Stimulated activated CD4-positive, alpha-beta T cell treated with anti-CD3 and anti-CD28 coated beads, Interleukin-1b, Interleukin-23, amount 100 ng/mL, for 1 hour (primary cell): ENCODE measurements at places on chromosomes 16 and 17.

DNA sequence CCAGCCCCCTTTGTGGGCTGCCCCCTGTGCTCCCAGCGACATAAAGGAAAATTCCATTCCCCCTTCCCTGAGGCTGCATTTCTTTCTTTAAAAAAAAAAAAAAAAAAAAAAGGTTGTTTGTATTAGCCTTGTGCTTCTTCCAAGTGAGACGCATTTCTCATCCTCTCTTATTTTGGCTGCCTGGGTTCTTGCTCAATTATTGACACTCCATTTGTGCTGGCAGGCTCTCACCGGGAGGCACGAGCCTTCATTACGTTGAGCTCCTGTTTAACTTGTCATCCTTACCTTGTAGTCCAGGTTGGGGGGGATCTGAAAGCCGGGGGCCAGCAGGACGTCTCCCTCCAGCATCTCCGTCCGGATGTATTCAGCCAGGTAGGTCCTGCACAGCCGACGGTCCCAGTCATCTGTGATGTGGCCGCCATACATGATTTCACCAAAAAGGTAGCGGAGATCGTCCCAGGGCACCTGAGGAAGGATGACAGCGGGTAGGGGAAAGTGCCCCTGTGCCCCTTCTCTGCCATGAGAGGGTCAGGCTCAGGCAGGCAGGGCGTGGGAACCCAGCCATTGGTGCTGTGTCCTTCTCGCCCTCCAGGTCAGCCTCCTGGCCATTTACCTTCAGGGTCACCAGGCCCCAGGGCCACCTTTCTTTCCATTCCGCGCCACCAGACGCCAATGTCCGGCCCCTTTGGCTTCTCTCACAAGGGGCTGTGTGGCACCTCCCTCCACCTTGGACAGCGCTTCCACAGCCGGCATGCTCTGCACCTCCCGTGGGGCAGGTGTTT is 50.6 kb downstream of the PGS1 start:
- no peak for DNase-seq

DNA sequence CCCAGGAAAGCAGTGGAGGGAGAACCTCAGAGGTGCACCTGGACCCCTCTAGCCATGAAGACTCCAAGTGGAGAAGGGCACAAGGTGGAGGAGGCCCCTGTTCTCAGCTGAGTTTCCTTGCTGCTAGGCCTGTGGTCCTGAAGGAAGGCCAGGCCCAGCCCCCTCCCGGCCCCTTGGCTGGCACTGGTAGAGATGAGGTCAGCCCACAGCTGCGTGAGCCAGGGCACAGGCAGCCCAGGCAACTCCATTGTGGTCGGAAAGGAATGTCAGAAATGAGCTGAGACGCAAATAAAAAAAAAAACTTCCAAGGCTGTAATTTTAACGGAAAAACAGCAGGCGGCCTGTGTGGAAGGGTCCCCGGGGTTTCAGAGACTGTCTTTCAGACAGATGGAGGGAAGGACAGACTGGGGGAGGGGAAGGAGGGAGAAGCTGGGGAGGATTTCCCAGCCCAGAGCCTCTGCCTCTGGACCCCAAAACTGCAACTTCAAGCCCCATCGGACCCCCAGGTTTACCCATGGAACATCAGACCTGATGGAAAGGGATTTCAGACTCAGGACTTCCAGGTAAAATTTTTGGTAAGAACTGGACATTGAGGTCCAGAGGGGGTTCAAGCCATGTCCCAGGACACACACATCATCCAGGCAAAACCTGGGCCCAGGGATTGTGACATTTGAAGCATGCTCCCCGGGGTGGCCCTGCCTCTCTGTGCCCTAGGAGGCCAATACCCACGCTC is 25.6 kb upstream of the MRPS23 start:
- DNase-seq: no peak

GRCh38 chr17:72110231-72110941 is 10.4 kb upstream of the SOX9 start:
- DNase-seq: no peak

DNA sequence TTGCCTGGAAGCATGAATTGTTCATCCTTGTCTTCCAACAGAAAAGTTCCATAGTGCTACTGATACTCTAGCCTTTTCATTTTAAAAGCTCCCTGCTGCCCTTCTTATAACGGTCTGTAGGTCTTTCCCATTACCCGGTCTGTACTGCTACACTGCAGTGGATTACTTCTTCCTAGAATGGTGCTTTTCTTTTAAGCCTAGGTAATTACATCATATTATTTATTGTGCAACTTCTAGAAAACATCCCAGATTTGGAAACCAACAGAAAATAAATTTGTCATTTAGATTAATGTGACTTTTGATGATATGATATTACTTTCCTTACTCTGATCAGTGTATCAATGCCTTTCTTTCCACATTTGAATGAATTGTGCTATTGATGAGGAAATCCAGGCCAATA is 199.4 kb downstream of the TANC2 start:
- no peak for DNase-seq
